ENCODE measurements at places on chromosomes 4 and X.

DNA sequence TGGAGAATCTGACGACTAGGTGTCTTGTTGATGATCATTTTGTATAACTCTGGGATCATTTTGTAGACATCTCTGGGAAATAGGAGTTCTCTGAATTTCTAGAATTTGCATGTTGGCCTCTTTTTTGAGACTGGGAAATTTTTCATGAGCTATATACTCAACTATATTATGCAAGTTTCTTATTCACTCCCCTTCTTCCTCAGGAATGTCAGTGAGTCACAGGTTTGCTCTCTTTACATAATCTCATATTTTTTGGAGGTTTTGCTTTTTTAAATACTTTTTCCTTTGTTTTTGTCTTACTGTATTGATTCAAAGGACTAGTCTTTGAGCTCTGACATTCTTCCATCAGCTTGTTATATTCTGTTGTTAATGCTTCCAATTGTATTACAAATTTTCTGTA, 1324.2 kb downstream of the TECRL start:
- DNase-seq: no peak

GRCh38 chr4:61533140-61533539, 333.0 kb downstream of the ADGRL3 start:
- DNase-seq: no peak

DNA sequence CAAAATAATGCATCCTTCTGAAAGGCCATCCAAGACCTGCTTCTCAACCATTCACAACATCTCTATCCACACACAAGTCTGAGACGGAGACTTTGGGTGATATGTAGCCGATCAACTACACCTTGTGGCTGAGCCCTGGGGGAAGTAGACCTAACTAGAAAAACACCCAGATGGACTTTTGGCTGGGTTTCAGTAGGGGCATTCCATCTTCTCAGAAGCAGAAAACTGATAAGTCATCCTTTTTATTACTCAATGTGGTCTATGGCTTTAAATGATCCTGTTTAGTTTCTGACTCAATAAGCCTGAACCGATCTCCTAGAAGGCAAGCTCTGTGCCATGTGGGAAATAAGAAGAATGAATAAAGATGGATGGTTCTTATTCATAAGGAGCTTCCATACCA, 82.5 kb upstream of the AFF2 start:
- no peak for DNase-seq

DNA sequence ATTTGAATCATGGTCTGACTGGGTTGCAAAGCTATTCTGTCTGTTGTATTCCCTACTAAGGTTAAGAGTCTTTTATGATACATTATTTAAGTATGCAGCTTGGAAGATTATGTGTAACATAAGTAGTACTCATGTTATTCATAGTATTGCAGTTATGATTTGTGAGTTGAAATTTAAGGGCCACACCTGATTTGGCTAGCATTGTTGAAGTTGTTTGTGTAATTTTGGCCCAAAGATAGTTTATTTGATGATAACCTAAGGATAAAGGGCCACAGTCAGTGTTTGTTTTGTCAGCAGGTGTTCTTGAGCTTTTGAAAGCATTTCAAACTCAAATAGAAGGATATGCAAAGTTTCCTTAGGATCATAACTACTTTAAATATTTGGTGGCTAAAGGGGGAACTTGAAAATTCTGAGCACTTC, 38.9 kb downstream of the NUDT9 start:
- no peak for DNase-seq

- no peak for DNase-seq
Observed at GRCh38 chr4:26454961-26455360, 35.3 kb downstream of the CCKAR start.

DNA sequence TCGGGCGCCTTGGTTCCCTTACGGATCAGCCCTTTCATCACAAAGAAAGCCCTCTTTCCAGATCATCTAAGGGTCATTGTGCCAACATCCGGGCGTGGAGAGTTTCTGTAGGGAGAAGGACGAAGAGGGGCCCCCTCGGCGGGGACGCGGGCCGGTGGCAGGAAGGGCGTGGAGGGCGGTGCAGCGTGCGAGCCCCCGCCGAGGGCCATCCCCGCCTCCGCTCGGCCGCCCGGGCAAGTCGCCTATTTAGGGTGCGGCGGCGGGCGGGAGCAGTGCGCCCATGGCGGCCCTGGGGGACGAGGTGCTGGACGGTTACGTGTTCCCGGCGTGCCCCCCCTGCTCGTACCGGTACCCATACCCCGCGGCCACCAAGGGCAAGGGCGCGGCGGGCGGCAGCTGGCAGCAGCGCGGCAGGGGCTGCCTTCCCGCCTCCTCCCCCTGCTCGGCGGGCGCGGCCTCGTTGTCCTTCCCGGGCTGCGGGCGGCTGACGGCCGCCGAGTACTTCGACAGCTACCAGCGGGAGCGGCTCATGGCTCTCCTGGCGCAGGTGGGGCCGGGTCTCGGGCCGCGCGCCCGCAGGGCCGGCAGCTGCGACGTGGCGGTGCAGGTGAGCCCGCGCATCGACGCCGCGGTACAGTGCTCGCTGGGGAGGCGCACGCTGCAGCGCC, at the start of gene ZAR1:
TSS of gene ZAR1 (plus strand) at position 241 of the 668 bp plus-strand sequence. CDS start at position 281, 40 bp downstream.
- DNase-seq: no peak

- DNase-seq: no peak
Observed at GRCh38 chrX:40314070-40314469, 216.3 kb upstream of the BCOR start.

- no peak for DNase-seq
Observed at GRCh38 chr4:87551361-87551760, 22.2 kb upstream of the SPARCL1 start.

DNA sequence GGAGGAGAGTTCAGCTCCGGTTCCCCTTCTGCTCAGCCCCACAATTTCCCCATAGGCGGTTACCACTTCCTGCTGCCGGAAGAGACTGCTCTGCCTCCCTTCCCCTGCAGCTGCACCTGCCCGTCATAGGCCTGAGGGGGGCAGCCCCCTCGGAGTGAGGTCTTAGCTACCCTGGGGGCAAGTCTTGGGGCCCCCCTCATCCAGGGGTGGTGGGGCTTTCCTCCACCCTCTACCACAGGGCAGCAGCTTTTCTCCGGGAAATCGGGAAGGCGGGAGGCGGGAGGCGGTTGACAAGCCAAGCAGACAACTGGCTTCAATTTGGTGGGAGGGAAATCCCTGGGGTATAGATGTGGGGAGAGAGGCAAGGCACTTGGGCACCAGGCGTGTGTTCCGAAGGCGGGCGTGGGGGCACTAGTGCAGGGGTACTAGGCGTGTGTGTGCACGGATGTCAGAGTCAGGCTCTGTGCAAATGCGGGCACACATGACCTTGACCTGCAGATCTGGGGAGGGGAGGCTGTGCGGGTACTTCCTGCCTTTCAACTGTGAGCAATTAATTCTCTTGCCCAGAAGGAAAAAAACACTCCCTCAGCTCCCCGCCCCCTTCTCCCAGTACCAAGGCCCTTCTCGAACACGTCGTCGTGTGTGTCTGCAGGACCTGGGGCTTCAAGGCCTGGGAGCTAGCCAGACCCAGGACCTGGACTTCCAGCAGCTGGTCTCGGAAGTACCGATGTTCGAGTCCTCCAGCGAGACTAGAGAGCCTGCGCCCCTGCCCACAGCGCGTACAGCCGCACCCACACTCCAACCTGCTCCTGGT, 1.0 kb upstream of the ARHGAP4 start:
- DNase-seq: no peak

DNA sequence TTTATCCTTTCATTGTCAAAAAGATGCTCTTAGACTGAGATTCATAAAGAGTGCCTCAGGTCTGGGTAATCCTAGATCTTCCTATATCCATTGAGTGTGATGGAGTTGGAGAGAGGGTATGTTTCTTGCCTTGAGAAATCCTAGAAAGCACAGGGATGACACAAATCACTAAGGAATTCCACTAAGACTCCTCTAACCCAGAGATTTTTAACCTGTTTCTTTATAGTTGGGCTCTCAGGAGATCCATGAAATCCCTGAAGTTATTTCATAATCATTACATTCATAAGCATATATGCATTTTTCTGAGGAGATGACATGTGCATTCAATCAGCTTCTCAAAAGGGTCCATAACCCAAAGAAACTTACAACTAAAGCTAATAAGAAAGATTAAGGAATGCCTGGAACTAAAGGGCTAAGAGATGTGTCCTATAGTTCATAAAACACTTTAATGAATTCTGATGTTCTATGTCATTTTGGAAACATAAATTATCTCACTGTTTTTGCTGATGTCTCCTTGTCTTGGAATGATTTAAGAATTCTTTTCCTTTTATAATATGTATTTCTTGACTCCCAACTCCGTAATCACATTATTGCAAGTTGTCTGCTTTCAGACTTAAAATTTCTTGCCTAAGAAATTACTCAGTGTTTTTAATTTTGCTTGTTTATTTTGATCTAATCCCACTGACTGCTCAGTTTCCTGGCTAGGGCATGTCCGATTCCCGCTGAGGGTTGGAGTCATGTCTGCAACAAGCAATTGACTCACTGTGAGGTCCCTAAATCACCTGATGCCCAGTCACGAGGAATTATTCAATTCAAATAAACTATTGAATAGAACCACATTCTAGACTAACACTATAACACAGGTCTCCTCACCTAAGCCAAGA, 2.8 kb upstream of the AMTN start:
- DNase-seq: no peak
